ENCODE measurements at places on chromosomes 3 and 15.

DNA sequence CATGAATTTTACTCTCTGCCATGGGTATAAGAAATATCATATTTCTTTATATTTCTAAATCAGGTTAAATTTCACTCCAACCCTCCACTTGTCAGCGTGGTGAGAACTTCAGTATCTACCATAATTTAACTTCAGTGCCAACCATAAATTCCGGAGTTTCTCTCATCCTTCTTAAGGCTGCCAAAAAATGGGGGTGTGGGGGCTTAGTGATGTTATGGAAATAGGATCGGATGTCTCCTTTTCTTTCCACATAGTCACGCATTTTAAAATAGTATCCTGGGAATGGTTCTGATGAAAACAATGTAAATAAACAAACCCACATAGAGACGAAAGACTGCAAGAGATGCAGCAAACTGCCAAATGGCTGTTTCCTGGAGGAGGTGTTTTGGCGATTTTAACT is 12.9 kb upstream of the FAM3D start:
- no peaks in the 10 kb centered on the region for H3K27me3 ChIP-seq

DNA sequence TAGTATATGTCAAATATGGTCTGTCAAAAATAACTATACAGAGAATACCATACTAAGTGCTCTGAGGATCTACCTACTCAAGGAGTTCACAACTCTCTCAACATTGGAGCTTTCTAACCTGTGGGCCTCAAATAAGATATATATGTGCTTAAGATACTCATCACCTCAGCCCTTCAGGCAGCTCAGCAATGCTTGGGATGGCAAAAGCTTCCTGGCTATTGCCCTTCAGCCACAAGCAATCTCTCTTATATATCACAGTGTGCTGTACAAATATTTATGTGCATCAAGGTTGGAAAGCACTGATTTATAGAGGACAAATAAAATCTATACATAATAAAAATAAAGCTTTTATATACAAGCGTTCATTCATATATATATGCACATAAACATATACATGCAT is 40.3 kb downstream of the ICE2 start:
- H3K36me3 ChIP-seq = peaks cover 5% of the 10 kb centered on the region
- no peaks in the 10 kb centered on the region for H3K27me3 ChIP-seq
- DNase-seq = no peak
- no peak overlapping the region for H3K4me3 ChIP-seq

- peak; percentile 13 for DNase-seq
- H3K4me1 ChIP-seq = peaks cover 4% of the 10 kb centered on the region
- H3K4me3 ChIP-seq = no peak overlapping the region
- H3K27ac ChIP-seq = no peak overlapping the region
- no peaks in the 10 kb centered on the region for H3K36me3 ChIP-seq
Observed at GRCh38 chr3:17806201-17806600, 63.8 kb upstream of the TBC1D5 start.

GRCh38 chr3:141011997-141012262 is 39.2 kb upstream of the SPSB4 start:
- no peak for DNase-seq
- H3K4me3 ChIP-seq = no peak overlapping the region

DNA sequence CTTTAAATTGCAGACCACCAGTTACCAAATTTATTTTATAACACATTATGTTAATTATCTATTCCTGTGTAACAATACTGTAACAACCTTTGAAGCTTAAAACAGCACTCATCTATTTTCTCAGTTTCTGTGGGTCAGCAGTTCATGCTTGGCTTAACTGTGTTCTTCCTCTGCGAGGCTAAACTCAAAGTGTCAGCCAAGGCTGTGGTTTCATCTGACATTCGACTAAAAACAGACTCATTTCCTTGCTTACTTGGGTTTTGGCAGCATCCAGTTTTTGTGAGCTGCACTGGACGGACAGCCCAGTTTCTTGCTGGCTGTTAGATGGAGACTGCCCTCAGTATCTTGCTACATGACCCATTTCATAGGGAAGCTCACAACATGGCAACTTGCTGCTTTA is 247.3 kb upstream of the KCNH8 start:
- no peak overlapping the region for H3K27ac ChIP-seq
- peaks cover 4% of the 10 kb centered on the region for H3K4me1 ChIP-seq
- no peak overlapping the region for H3K4me3 ChIP-seq
- DNase-seq = no peak
- no peaks in the 10 kb centered on the region for H3K36me3 ChIP-seq

DNA sequence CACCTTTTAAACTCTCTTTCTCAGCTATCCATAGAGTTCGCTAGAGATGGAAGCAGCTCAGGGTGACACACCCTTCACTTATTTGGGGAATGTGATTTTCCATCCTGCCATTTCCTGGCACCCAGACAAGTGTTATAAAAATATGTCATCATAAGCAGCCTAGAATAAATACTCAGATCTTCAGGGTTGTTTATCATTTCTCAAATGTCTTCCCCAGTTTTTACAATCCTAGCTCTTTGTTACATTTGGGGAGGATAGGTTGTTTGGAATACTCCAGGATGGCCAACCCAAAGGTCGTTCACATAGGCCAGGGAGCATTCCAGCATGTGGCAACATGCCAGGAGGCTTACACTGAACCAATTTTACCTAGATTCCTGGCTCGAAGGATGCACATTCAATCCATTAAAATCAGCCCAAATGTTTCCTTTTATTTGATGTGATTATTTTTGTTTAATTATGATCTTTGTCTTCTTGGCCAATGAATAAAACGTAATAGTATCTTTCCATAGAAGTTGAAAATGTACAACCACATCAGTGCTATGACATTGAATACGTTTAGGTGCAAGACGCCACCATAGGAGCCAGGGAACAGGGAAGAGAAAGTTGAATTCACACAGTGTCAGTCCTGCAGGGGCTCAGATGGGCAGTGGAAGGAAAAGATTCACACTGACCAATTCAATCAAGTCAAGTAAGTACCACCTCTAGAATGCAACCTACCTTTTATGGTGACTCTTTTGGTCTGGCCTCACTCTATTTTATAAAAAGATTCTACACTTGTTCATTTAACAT is 537.7 kb upstream of the MDFIC2 start:
- no peaks in the 10 kb centered on the region for H3K36me3 ChIP-seq
- no peak overlapping the region for H3K27ac ChIP-seq
- no peaks in the 10 kb centered on the region for H3K27me3 ChIP-seq

DNA sequence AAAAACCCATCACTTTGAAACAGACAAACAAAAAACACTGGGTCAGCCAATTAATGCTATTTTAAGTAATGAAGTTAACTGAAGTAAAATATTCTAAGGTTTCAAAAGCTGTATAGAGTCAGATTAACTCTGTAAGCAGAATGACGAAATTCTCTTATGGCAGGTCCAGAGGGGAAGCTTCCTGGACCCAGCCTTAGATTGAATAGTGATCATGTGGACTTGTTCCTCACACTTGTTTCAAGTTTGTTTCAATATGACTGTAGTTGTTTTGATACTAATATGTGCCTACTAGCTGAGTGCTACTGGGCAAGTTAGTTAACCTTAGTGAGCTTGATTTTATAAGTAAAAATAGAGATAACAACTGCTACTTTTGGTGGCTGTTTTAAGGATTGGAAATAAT is 32.6 kb downstream of the PLS1 start:
- H3K4me1 ChIP-seq = no peaks in the 10 kb centered on the region
- H3K36me3 ChIP-seq = no peaks in the 10 kb centered on the region
- no peak for DNase-seq
- H3K27me3 ChIP-seq = no peaks in the 10 kb centered on the region
- H3K27ac ChIP-seq = no peak overlapping the region

DNA sequence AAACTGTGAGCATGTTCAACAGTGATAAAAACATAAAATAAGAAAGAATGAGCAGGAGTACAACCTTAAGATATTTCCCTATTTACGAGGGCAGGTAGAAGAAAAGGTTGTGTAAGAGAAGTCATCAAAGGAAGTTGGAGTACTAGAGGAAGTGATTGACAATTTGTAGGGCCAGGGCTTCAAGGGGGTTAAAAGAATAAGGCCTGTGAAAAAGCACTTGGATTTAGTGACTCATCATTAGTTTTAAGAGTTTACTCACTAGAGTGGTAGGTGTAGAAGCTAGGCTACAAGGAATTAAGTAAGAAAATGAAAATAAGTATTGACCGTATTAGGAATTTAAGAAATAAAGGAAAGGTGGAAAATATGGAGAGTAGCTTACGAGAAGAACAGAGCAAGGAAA is 23.6 kb downstream of the KCNMB3 start:
- no peak overlapping the region for H3K4me3 ChIP-seq
- no peaks in the 10 kb centered on the region for H3K27me3 ChIP-seq
- H3K27ac ChIP-seq = no peak overlapping the region
- DNase-seq = no peak
- peaks cover 14% of the 10 kb centered on the region for H3K36me3 ChIP-seq

DNA sequence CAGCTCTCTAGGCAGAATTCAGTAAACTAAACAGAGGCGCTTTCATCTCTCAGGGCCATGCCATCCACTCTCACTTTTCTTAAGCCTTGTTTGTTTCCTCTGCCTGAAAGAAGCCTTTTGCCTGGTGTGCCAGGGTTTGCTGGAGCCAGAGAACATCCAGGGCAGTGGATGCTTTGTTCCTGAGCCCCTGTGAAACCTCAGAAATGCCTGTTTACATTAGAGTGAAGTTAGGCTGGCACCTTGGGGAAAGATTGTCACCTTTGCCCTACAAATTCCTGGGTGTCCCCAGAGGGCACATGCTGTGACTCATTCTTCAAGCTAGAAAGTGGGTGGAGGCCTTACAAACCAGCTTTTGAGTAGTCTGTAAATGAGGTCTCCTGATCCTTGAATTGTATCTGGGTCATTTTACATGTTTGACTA is 10.7 kb upstream of the TRAK1 start:
- H3K4me3 ChIP-seq = no peak overlapping the region
- no peak overlapping the region for H3K27ac ChIP-seq
- DNase-seq = no peak

- no peak for DNase-seq
- H3K36me3 ChIP-seq = no peaks in the 10 kb centered on the region
- H3K4me1 ChIP-seq = no peaks in the 10 kb centered on the region
- no peak overlapping the region for H3K4me3 ChIP-seq
- H3K27ac ChIP-seq = no peak overlapping the region
Observed at GRCh38 chr3:131733086-131733841, 230.5 kb upstream of the MRPL3 start.

DNA sequence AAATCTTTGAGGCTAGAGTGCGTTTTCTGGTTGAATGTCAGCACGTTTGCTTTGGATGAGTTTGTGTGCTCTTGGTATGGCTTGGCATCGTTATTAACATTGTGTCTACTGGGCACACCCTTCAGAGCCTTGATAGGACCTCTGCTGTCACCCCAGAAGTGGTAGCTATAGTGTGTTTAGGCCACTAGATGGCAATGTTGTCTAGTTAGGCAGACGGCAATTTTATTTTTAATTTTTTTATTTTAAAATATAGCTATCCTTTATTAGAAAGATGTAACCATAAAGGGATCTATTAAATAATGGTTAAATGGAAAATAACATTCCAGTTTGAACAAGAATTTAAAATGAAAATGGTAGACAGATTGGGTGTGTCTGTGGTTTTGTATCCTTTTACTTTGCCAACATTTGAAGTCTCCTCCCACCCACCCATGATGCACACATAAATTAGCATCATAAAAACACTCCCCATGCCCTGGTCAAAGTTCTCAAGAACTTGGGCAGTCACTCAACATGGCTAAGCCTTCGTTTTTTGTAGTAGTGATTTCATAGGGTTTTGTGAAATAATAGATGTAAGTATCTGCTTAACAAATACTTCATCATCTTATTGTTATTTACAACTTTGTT is 200.7 kb downstream of the KCNH8 start:
- no peak overlapping the region for H3K27ac ChIP-seq
- DNase-seq = no peak
- H3K36me3 ChIP-seq = no peaks in the 10 kb centered on the region
- no peaks in the 10 kb centered on the region for H3K4me1 ChIP-seq

- H3K27me3 ChIP-seq = no peaks in the 10 kb centered on the region
- no peaks in the 10 kb centered on the region for H3K4me1 ChIP-seq
- no peak overlapping the region for H3K27ac ChIP-seq
Observed at GRCh38 chr3:194271460-194272035, 79.6 kb downstream of the CPN2 start.

Data from CD8-positive, alpha-beta memory T cell (primary cell).